Neural crest cell (in vitro differentiated cells): ENCODE measurements at places on chromosomes 1 and 21. TPM values are rescaled to one million over a fixed set of nuclear protein-coding genes. Genes with fewer than 3 reads are reported as not detected.

DNA sequence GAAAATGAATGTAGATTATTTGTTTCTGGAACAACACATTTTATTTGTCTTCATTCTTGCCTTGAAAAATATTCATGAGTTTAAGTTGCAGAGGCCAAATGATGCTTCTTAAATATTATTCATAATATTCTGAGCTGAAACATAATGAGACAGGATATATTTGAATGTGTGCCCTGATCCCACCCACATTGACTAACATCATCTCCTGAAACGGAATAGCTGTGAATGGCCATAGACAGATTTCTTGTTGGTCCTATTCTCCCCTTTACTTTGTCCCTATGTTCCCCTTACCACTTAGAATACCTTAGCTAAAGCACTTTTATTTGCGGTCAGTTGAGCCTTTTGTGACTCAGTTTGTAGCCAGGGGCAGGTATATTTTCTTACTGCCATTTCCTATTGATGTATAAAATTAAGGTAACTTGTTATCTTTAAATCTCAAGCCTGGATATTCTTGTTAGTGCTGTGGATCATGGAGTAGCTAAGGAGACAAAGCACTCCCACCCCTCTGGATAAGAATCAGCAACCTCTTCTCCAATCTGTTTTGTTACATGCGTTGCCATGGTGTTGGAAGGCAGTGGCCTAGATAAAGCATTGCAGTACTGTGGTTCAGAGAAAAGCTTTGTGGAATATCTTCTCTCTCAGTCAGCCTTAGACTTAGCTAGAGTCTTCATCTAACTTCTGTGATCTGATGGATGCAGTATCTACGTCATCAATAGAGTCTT lies 478.5 kb upstream of the DEPDC1 start:
- DNase-seq: no peak

GRCh38 chr1:209686322-209686721 lies 11.1 kb downstream of the G0S2 start:
- DNase-seq: no peak

DNA sequence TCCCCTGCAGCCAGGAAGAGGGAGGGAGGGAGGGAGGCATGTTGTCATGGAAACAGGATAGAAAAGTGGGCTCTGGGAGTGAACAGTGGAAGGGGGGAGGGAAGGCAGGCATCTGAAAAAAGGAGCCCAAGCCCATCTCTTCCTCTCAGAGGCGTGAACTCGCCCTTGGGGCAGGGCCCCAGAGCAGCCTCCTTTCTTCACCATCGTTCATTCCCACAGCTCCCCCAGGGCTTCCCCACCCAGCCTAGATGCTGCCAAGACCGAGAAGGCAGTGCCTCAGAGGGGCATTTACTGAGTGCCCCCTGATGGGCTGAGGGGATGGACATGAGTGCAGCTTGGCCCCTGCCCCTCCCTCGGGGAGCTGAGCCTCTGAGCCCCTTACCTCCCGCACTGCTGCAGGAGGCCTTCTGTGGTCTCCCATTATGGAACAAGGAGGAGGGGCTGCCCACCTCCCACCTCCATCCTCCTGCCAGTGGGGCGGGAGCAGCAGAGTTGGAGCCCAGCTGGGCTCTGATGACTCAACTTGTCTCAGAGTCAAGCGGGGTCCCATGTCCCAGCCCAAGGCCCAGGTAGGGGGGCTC lies 39.1 kb upstream of the KIF21B start:
- no peak for DNase-seq

GRCh38 chr1:19670787-19671186 lies 6.1 kb downstream of the HTR6 start:
- no peak for DNase-seq

DNA sequence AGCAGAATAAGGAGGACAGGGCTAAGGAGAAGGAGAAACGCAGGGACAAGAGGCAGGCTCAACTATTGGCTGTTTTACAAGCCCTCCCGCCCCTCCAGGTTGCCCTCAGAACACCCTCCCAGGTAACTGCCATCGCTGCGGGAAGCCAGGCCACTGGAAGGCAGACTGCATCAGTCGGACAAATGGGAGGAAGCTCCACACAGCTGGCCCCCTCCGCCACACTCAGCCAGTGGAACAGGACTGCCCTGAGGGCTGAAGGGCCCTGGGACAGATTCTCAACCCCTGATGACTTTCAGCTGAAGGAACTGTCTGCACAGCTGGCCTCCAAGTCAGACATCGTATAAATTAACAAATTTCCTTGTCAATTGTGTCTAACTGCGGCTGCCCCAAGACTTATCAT lies 21.8 kb downstream of the LRRC3 start:
- DNase-seq: no peak

DNA sequence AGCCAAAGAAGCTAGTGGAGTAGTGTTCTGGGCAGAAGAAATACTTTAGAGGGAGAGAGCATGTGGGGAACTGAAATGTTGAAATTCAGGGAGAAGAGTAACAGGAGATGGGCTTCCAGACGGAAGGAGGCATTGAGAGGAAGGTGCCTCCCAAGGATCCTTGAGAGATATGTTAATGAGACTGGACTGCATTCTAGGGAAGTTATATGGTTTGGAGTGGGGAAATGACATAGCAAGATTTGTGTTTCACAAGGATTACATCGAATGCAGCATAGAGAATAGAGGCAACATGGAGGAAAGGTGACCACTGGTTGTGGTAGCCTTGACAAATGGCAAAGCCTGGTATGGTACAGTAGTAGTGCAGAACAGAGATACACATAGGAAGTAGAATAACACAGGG lies 160.5 kb upstream of the HMCN1 start:
- DNase-seq: no peak

GRCh38 chr1:244796719-244797406 lies 38.6 kb upstream of the COX20 start:
- DNase-seq: peak; percentile 70

GRCh38 chr1:45348966-45349677 lies 8.9 kb upstream of the MUTYH start:
- DNase-seq: no peak

GRCh38 chr1:89089962-89090361 lies 25.0 kb upstream of the GBP1 start:
- DNase-seq: no peak

DNA sequence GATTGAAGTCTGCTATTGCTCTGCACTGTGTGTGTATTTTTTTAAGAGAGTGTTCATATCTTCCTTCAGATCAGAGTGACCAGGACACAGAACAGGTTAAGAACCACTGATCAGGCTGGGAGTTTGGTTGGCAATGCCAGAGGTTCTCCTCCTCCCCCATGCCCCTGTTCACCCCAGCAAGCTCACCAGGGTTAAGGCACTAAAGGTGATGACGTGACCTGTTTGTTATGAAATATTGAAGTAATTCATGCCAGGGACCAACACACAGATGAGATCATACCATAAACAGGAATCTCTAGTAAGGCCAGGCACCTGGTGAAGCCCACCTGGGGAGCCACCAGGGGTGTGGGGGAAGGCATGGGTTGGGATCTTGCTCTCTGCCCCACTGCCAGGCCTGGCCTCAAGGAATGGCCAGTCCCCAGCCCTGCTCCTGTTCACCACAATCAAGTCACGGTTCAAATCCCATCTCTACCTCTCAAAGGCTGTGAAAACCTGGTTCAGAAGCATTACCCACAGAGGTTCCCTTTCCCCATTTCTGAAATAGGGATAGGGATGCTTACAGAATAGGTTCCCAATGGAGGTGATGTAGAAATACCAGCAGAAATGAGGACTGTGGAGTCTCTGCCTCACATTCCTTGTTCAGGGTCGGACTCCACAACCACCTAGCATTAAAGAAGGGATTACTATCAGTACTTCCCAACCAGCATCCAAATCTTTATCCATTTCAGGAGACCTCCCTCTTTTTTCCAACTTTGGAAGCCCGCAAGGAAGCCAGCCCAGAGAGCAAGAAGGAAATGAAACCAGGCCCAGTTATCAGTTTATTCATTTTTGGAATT lies 2.4 kb downstream of the ID3 start:
- no peak for DNase-seq

DNA sequence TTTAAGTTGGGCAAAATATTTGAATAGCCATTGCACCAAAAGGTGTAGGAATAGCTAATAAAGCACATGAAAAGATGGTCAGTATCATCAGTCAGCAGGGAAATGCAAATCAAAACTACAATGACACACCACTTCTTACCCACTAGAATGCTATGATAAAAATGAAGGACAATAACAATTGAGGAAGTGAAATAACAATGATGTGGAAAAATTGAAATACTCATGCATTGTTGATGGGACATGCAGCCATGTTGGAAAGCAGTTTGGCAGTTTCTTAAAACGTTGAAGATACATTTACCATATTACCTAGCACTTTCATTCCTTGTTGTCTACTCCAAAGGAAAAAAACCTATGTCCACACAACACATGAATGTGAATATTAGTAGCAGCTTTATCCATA lies 28.4 kb downstream of the HSD3B1 start:
- no peak for DNase-seq

GRCh38 chr21:16262091-16262490 lies 532.3 kb downstream of the USP25 start:
- no peak for DNase-seq

DNA sequence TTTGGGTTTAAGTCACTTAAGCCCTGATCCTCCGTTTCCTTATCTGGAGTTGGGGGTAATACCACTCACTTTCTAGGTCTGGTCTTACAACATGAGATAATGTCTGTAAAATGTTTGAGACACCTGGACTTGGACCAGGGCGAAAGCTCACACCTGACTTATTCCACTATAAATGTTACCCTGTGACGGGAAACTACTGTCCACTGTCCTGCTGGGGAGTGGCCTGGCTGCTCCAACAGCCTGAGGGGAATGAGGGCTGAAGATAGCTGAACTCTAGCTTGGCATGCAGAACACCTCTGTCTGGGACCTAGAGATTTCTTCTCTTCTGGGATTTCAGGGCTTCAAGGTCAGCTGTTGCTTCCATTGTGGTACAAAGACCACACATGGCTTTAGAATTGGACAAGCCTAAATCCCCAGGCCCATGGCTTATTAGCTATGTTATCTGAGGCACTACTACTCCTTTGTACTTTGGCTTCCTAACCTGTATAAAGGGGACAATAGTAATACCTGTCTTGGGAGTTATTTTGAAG lies 9.5 kb upstream of the A3GALT2 start:
- no peak for DNase-seq

DNA sequence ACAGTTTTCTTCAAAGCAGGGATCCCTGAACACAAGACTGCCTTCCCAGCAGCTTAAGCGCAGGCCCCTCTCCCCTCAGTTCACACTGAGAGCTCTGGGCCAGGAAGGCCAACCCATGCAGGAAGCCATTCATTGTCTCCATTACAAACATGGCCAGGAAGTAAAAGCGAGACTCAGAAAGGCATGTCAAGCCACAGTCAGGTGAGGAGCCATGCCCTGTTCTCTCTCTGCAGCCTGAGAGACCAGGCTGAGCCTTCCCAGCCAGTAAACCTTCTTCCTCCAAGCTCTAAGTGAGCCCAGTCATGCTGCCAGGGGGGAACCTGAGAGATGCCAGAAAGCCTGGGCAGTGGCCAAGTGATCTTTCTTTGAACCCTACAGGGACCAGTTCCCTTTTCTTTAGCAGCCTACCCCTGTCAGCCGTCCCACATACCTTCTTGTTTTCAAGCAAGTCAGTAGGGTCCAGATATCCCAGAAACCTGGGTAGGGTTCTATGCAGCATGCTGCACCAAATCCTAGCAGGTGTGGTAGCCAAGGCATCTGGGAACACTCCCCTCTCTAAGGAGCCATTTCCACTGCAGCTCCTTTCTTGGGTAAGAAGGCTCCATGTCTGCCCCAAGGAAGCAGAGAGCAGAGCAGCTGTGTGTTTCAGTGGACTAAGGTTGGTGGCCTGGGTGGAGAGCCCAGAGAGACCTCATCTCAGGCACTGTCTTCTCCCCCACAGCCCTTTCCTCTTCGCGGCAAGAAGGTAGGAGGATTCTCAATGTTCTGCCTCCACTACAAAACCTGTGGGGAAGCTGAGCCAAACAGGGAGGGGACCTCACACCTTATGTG lies 977 bp downstream of the TRAF3IP3 start:
- DNase-seq: no peak

- no peak for DNase-seq
These were observed 24.4 kb upstream of the AHCYL1 start for GRCh38 chr1:109959974-109960744.

DNA sequence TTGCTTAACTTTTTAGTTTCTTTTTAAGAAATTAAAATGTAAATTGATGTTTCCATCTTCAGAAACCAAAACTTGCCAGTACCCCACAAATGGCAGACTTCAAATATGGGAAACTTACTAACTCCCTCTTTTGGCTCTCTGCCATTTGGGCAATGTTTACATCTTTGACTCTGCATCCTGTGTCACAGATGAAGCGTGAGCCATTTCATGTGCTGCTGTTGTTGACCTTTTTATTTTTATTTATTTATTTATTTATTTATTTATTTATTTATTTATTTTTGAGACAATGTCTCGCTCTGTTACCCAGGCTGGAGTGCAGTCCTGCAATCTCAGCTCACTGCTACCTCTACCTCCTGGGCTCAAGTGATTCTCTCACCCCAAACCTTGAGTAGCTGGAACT lies 16.0 kb upstream of the COG2 start:
- DNase-seq: no peak

DNA sequence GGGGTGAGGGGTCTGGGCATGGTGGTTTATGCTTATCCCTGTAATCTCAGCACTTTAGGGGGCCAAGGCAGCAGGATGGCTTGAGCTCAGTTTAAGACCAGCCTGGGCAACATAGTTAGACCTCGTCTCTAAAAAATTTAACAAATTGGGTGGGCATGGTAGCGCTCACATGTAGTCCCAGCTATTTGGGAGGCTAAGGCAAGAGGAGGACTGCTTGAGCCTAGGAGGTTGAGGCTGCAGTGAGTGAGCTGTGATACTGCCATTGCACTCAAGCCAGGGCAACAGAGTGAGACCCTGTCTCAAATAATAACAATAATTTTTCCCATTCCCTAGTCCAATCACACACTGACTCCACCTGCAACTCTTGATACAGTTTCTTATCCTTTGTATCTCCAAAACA lies 6.3 kb downstream of the WASF2 start:
- DNase-seq: no peak

DNA sequence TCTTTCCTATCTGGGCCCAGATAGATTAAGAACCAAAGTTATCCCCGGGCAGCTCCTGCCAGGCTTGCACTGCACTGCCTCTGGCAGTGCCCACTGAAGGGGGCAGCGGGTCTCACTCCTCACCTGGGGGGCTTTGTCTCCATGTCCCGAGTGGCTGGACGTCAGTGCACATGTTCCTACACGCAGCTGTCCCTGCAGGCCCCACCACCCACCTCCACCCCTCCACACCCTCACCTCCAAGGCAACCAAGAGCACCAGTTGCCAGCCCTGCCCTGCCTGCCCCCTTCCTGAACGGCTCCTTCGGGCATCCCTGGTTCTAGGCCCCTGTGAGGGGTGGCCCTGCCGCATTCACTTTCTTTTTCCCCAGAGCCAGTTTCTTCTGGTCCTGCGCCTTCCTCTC lies 147.2 kb downstream of the PEX14 start:
- DNase-seq: no peak

The ZSWIM5 gene
- 13.1 and 13.2 TPM in 2 replicates for total RNA-seq

The DMRTA2 gene
- 0.18 TPM in 1 of 2 replicates, not detected in the other for total RNA-seq

The AIRE gene
- total RNA-seq: not detected in 2 replicates

The FMOD gene
- total RNA-seq: 0.35 and 0.39 TPM in 2 replicates

The F5 gene
- not detected in 2 replicates for total RNA-seq

The PCAT6 gene
- total RNA-seq: 4.5 and 5.7 TPM in 2 replicates
